ENCODE measurements at places on chromosomes 2 and 18.

DNA sequence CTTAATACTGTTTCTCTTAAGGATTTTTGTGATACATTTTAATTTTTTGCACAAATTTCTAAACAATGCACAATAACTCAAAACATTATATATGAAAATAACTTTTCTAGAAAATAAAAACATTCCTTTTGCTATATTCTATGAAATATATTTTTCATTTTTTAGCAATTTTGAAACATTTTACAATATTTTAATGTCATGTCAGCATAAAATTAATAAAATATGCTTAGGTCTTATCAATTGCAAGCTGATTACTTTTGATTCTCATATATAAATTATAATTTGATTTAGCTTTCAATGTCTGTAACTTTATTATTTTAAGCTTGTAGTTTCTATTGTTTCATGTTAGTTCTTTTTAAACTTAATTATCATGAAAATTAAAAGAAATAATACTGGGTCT, 898.7 kb downstream of the TMEM182 start:
- H3K36me3 ChIP-seq = no peaks in the 10 kb centered on the region
- H3K4me3 ChIP-seq = no peak overlapping the region
- H3K27me3 ChIP-seq = no peaks in the 10 kb centered on the region
- no peak for DNase-seq

- H3K36me3 ChIP-seq = no peaks in the 10 kb centered on the region
- no peaks in the 10 kb centered on the region for H3K27me3 ChIP-seq
- DNase-seq = no peak
- H3K4me3 ChIP-seq = no peak overlapping the region
Measured at GRCh38 chr2:105573490-105573889, 171.2 kb upstream of the NCK2 start.

DNA sequence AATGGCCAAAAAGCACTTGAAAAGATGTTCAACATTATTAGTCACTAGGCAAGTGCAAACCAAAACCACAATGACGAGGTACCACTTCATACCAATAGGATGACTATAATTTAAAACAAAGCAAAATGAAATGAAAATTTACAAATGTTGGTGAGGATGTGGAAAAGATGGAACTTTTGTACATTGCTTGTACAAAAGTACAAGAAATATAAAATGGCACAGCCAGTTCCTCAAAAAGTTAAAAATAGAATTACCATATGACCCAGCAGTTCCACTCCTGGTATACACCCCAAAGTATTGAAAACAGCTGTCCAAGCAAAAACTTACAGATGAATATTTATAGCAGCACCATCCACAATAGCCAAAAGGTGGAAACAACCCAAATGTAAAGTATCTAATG, 107.8 kb upstream of the XPO1 start:
- H3K27ac ChIP-seq = no peak overlapping the region
- H3K4me3 ChIP-seq = no peak overlapping the region
- no peaks in the 10 kb centered on the region for H3K27me3 ChIP-seq
- no peaks in the 10 kb centered on the region for H3K4me1 ChIP-seq
- no peaks in the 10 kb centered on the region for H3K36me3 ChIP-seq

GRCh38 chr18:2872095-2872494, 25.3 kb downstream of the EMILIN2 start:
- no peak overlapping the region for H3K27ac ChIP-seq
- H3K4me1 ChIP-seq = peaks cover 14% of the 10 kb centered on the region
- no peak for DNase-seq
- H3K27me3 ChIP-seq = no peaks in the 10 kb centered on the region

DNA sequence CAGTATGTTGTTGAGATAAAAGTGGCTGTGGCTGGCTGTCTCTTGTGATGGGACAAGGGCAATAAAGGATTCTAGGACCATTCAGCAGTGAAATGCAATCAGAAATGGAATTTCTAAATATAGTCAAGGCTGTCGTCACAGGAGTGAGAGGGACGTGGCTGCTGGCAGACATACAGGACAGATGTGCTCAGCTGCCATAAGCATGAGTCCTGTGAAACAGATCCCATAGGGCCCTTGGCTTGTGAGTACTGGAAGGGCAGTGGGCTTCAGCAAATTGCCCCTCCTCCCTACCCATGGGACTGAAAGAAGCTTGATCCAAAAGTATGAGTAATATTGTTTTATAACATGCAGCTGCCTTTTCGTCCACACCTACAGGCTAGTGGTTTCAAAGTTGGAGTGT, 4.2 kb upstream of the CNNM3 start:
- no peak overlapping the region for H3K27ac ChIP-seq
- H3K36me3 ChIP-seq = no peaks in the 10 kb centered on the region
- H3K4me1 ChIP-seq = peaks cover 5% of the 10 kb centered on the region
- DNase-seq = peak; percentile 29
- no peak overlapping the region for H3K4me3 ChIP-seq

DNA sequence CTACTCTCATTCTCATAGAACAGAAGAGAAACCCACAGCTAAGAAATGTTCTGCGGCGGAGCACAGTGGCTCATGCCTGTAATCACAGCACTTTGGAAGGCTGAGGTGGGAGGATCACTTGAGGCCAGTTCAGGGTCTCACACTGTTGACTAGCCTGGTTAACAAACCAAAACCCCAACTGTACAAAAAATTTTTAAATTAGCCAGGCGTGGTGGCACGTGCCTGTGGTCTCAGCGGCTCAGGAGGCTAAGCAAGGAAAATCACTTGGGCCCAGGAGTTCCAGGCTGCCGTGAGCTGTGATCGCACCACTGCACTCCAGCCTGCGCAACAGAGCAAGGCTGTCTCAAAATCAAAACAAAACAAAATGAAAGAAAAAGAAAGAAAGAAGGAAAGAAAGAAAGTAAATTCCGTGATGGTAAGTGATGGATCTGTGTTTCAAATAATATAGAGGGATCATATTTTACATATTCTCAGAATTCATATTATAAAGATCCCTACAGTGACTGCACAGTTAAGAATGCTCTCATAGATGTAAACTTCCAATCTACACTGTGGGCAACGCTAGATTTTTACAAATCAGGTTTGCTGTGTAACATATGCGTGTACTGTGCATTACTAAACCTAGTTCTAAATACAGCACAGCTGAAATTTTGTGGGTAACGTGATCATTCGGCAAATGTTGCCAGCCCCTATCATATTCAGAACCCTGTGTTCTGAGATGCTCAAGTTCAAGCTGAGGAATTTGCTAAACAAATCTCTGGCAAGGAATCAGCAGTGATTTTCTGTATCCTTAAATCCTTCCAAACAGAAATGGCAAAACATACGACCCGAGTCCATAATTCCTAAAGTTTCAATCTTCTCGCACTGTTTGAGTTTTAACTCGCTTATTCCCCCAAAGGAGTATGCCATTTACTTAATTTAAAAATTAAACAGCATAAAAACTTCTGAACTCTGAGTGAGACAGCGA, 1.2 kb upstream of the RAB12 start:
- DNase-seq = no peak
- H3K36me3 ChIP-seq = no peaks in the 10 kb centered on the region
- no peaks in the 10 kb centered on the region for H3K27me3 ChIP-seq
- peaks cover 38% of the 10 kb centered on the region for H3K4me1 ChIP-seq
- H3K27ac ChIP-seq = peak overlapping the region; percentile 73
- H3K4me3 ChIP-seq = peak overlapping the region; percentile 77

DNA sequence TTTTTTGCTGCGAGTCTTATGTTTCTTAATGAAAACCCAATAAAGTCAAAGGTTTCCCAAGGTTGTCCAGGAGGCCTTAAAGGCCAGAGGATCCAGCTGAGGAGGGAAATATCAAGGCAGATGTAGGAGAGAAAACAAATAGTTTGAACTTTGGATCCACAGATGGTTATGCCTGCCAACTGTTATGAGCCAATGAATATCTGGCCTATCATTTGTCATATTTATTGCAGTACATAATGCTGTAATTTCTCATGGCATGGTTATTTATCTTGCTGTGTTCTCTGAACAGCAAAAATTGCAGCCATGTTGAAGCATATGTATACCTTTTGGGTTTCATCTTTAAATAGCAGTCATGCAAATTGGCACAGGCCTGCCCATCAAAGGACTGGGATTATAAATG, 38.2 kb upstream of the CAVIN2 start:
- no peak overlapping the region for H3K4me3 ChIP-seq
- H3K27ac ChIP-seq = no peak overlapping the region
- H3K36me3 ChIP-seq = no peaks in the 10 kb centered on the region
- no peak for DNase-seq
- no peaks in the 10 kb centered on the region for H3K27me3 ChIP-seq

DNA sequence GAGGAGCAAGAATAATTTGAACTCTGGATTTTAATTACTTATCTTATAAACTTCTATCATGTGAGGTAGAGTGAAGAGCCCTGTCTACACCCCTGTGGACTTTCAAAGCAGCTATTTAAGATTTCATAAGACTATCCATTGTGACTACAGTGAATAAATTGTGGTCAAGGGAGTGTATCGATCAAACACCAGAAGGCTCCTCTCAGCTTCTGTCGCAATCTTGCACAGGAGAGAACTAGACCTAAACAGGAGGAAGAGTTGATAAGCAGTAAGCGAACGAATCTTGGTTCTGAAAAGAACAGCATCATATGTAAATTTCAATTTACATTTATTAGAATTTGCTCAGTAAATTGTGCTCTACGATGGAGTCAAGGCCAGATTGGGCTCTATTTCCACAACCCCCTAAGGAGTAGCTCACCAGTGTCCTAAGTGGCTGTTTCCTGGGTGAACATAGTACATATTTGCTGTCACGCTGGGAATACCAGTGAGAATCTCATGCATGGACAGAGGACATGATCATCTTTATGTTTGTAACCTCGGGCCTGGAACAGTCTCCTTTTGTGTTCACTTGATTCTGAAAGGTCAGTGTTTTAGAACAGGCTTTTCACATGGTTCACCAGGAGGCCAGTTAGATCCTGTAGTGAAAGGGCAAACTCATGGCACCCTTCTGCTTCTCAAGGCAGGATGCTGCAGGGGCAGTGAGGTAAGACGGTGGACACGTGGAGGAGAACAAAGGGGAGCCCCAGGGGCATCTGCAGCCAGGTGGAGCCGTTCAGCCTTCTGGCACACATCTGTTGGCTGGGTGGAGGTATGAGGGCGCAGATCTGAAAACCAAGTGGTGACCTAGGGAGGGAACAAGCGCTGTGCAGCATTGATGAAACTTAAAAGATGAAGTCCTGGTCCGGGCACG, 33.3 kb downstream of the NPAS2 start:
- H3K4me3 ChIP-seq = no peak overlapping the region
- no peaks in the 10 kb centered on the region for H3K36me3 ChIP-seq
- DNase-seq = no peak
- H3K27ac ChIP-seq = no peak overlapping the region
- H3K4me1 ChIP-seq = no peaks in the 10 kb centered on the region
- no peaks in the 10 kb centered on the region for H3K27me3 ChIP-seq

DNA sequence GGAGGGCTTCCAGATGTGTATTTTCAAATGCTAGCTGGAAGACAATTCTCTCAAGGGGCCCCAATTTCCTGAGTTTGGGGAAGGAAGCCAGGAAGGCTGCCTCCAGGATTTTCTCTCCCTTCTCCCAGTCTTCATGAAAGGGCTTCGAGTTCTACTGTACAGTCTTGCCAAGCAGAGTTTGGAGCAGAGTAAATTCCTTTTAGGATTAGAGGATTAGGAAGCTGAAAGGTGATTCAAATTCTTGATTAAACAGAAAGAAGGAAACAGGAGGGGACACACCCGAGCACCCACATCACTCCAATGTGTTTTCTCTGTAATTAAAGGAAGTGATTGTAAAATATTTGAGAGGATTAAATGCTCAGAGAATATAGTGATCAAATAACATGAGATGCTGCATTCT, 217.8 kb downstream of the SETBP1 start:
- DNase-seq = no peak
- H3K36me3 ChIP-seq = no peaks in the 10 kb centered on the region
- no peak overlapping the region for H3K4me3 ChIP-seq
- peaks cover 12% of the 10 kb centered on the region for H3K4me1 ChIP-seq
- no peak overlapping the region for H3K27ac ChIP-seq

- no peak overlapping the region for H3K4me3 ChIP-seq
- no peaks in the 10 kb centered on the region for H3K27me3 ChIP-seq
- no peaks in the 10 kb centered on the region for H3K4me1 ChIP-seq
- DNase-seq = no peak
- no peaks in the 10 kb centered on the region for H3K36me3 ChIP-seq
- no peak overlapping the region for H3K27ac ChIP-seq
Measured at GRCh38 chr2:105371156-105371555, 27.7 kb downstream of the FHL2 start.

DNA sequence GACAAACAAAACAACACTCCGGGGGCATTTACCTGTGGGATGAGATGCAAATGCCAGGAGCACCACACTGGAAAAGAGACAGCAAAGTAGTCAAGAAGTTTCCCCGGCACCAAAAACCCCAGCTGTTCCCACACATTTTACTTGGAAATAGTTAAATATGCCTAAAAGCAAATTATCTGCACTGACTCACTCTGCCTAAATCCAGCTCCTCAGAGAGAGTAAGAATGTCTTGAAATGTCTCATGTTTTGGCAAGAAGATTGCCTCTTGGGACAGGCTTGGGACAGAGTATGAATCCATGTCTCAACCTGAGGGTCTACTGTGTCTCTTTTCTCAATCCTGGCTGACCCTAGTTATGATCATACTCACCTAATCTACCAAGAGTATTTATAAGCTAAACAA, 87.5 kb upstream of the RIOK3 start:
- H3K4me3 ChIP-seq = no peak overlapping the region
- no peaks in the 10 kb centered on the region for H3K27me3 ChIP-seq
- no peaks in the 10 kb centered on the region for H3K36me3 ChIP-seq
- no peak overlapping the region for H3K27ac ChIP-seq
- H3K4me1 ChIP-seq = no peaks in the 10 kb centered on the region

- no peaks in the 10 kb centered on the region for H3K36me3 ChIP-seq
- H3K27ac ChIP-seq = no peak overlapping the region
- no peak for DNase-seq
- no peaks in the 10 kb centered on the region for H3K27me3 ChIP-seq
- H3K4me3 ChIP-seq = no peak overlapping the region
Measured at GRCh38 chr18:25518716-25519053, 166.7 kb upstream of the ZNF521 start.

DNA sequence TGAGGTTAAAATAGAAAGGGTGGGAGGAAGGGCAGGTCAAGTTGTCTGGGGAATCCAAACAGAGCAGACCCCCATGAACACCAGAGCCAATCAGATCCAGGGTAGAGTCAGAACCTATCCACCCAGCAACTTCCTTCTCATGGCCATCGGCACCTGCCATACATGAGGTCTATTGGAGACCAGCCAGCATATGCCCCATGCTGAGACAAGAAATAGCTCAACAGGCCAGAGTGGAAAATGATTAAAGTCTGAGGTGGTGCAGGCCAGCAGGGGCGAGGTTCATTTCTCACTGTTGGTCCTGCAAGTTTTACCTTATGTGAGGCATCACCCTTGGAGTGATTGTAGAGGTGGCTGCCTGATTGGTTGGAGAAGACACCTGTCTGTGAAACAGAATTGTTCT, 89.2 kb downstream of the LONRF2 start:
- no peaks in the 10 kb centered on the region for H3K27me3 ChIP-seq
- H3K4me1 ChIP-seq = no peaks in the 10 kb centered on the region
- no peak for DNase-seq
- H3K4me3 ChIP-seq = no peak overlapping the region

GRCh38 chr2:199603721-199604291, 146.1 kb upstream of the SATB2 start:
- H3K36me3 ChIP-seq = no peaks in the 10 kb centered on the region
- H3K4me3 ChIP-seq = peak overlapping the region; percentile 16
- no peaks in the 10 kb centered on the region for H3K4me1 ChIP-seq
- DNase-seq = no peak
- H3K27ac ChIP-seq = peak overlapping the region; percentile 53

GRCh38 chr18:2459886-2460285, 111.4 kb downstream of the METTL4 start:
- DNase-seq = no peak
- no peaks in the 10 kb centered on the region for H3K36me3 ChIP-seq
- H3K4me3 ChIP-seq = no peak overlapping the region
- no peaks in the 10 kb centered on the region for H3K4me1 ChIP-seq
- no peak overlapping the region for H3K27ac ChIP-seq

All from tibial nerve (tissue), 4 donors.